Activated CD4-positive, alpha-beta T cell treated with anti-CD3 and anti-CD28 coated beads, Interleukin-2, amount 50 U/mL, for 1 hour (primary cell): ENCODE measurements at places on chromosomes 12 and 14.

- no peak for DNase-seq
Measured at GRCh38 chr14:29321646-29322045, 555.1 kb downstream of the FOXG1 start.

GRCh38 chr12:126369487-126370463 is 1304.5 kb downstream of the AACS start:
- DNase-seq, result no peak

DNA sequence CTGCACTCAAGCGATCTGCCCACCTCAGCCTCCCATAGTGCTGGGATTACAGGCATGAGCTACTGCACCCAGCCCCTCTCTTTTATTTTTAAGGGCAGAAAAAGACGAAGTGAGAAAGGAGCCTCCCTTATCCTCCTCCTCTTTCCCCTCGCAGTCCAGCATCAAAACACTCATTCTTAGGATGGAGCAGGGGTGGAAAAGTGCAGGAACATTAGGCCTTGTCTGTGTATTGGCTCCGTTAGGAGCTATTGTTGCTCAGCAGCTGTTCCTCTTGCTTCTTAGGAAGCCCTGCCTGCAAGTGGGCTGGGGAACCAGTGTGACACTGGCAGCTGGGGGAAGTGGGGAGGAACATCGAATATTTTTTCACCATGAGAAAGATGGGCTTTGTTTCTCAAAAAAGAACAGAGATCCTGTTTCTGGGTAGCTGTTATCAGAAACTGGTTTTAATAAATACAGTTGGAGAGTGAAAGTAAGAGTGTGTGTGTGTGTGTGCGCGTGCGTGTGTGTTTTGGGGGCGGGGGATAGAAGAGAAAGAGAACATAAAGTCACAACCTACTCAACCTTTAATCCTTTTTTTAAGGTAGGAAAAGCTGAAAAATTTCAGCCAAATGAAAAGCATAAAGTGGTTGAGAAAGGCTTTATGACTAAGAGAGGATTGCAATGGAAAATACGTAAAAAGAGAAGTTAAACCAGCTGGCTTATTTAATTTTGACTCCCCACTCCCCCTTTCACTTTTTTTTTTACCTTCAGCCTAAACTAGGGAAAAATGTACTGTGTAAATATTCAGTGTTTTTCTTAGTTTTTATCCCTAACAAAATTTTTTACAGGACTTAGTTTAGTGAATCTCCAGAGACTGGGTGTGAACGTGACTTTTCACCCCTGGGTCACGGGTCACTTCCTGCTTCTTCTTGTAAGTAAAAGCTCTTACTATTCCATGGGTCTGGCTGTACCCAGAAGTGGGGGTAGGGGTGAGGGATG is 197.2 kb upstream of the PLEKHG7 start:
- DNase-seq, result peak; percentile 41

DNA sequence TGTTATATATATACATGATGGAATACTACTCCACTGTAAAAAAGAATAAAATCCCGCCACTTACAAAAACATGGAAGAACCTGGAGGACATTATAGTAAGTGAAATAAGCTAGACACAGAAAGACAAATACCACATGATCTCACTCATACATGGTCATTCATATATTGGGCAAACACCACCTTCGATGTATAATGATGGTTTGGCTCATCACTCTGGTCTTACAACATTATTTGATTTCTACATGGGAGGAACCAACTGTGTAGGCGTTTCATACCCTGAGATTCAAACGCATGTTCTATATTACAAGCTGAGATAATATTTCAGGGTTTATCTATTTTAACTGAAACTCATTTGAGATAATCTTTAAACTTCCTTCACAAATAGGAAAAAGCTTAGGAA is 48.3 kb downstream of the ABCD2 start:
- no peak for DNase-seq

GRCh38 chr12:90428465-90428864 is 526.5 kb downstream of the CCER1 start:
- no peak for DNase-seq

- no peak for DNase-seq
Measured at GRCh38 chr14:73717711-73718417, 3.7 kb upstream of the PNMA1 start.

GRCh38 chr14:93972618-93973205 is 3.7 kb downstream of the ASB2 start:
- DNase-seq, result no peak

- no peak for DNase-seq
Measured at GRCh38 chr12:68342966-68343365, 10.8 kb upstream of the MDM1 start.

DNA sequence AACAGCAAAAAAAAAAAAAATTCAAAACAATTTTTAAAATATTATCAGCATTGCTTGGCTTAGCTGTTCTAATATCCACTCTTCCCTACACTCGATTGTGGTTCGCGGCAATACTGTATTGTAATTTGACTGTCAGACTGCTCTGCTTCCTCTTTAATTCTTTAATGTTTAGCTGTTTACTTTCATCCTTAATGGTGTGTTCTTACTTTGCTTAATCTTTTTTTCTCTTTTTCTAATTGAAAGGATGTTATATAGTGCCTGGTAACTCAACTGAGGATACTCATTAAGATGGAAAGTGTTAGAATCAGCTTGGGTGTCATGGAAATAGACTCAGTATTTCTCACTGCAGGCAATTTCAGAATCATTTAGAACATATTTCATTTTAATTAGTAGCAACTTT is 2.0 kb downstream of the ANO4 start:
- no peak for DNase-seq

- no peak for DNase-seq
Measured at GRCh38 chr14:84312551-84312950, 1217.4 kb upstream of the FLRT2 start.

DNA sequence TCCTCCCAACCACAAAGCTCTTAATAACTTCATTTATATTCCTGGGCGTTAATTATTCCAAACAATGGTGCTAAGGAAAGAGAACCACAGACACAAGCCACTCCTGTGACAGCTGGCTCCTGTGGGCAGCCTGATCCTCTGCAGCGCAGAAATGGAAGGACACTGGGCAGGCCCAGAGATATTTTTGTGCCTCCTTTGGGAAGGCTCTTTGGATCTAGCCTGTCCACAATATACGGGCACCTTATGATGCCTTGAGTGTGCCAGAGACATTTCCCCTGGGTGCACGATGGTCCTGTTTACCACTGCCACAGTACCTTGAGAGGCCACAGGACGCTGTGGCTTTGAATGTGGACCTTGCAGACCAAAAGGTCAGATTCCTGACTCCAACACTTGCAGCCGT is 2.1 kb downstream of the ASB2 start:
- no peak for DNase-seq

DNA sequence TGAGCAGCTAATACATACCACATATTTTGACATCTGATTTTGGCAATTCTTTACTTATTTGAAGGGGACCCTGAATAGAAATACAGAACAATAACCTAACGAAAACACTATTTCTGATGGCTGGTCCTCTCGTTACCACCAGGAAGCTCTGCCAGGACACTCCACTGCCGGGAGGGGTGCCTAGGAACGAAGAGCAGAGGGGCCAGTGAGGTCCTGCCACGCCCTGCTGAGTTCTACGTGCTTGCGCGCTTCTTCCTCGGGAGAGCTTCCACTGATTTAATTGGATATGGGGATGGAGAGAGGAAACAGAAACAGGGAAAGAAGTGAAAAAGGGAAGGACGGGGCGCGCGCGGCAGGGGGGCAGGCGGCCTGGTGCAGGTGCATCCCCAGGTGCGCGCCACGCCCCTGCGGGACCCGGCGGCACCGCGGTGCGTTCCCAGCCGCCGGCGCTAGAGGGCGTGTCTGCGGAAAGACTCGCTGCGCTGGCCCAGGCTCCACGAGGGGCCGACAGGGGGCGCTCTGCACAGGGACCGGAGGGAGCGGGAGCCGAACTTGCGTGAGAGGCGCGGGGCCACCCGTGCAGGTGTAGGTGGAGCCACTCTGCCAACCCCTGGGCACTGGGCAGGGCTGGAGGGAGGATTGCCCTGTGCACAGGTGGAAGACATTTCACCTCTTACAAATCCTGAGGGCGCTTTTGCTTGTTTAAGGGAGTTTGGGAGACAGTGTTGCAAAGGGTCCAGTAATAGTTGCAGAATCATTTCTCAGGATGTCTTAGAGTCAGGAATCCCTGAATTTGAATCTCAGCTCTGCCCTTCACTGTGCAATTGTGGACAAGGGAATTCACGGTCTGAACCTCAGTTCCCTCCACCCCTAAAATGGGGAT is 986.3 kb upstream of the TMEM132C start:
- DNase-seq, result peak; percentile 51

GRCh38 chr14:104433401-104434213 is 146.0 kb upstream of the C14orf180 start:
- no peak for DNase-seq

GRCh38 chr12:75655315-75655806 is 144.0 kb upstream of the KRR1 start:
- no peak for DNase-seq

DNA sequence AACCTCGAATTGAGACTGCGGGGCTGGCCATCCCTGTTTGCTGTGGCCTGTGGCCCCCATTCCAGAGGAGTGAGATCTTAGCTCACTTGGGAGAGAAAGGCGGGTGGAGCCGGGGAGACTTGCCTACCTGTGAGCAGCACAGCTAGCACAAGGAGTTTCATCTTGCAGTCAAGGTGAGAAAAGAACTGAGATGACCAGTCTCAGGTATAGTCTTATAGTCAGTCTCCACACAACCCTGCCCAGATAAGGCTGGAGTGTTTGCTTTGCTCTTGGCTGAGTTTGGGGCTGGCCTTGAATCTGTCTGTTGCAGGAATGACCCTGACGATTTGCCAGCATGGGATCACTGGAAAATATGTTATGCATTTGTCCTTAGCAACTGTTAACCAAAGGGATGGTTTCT is at the start of gene PLA2G1B:
TSS of gene PLA2G1B (minus strand) at position 187 of the 400 bp plus-strand sequence. CDS start at position 161, 26 bp downstream.
- no peak for DNase-seq

DNA sequence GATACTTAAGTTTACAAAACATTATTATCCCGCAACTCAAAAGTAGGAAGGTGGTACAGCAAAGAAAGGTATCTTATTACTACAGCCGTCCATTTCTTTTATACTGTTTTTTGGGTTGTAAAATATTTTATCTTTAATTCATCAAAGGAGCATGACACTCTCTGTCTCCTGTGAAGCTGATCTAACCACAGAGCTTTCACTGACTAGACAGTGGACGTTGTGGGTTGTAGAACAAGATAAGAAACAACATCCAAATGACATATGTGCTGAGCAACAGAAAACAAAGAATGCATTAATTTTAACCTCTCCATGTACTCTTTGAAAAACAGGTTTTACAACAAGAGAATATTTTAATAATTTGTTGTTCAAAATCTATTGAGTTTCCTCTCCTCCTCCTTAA is 195.9 kb upstream of the FBXO33 start:
- DNase-seq, result no peak

- DNase-seq, result no peak
Measured at GRCh38 chr12:120049426-120049825, 60.4 kb downstream of the BICDL1 start.

DNA sequence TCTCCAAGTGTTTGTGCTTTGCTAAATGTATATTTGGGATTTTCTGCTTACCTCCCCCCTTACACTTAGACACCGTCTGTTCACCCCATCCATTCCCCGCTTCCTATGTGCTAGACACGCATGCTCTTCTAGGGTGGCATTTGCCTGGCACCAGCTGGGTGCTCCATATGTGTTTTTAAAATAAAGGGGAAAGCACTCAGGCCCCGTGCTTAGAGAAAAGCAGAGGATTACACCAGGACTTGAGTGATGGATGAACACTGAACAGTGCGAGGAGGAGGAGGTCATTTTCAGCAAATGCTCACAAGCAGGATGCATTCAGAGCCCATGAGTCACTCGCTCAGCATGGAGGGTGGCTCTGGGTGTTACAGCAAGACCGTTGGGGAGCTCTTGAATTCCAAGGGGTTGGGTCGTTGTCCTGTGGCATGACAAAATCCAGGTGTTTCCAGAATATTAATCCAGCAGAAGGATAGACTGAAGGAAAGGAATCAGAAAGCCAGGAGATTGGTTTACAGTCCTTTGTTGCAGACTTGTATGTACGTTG is 2.9 kb upstream of the BDKRB1 start:
- DNase-seq, result no peak

GRCh38 chr12:52358575-52359350 is 8.5 kb downstream of the KRT85 start:
- no peak for DNase-seq

GRCh38 chr12:89383235-89384049 is 31.1 kb upstream of the DUSP6 start:
- no peak for DNase-seq

- no peak for DNase-seq
Measured at GRCh38 chr14:79967001-79967400, 244.3 kb downstream of the DIO2 start.

- DNase-seq, result no peak
Measured at GRCh38 chr12:40101747-40102146, 4.1 kb downstream of the SLC2A13 start.

- DNase-seq, result no peak
Measured at GRCh38 chr12:19244312-19244711, 114.8 kb downstream of the PLEKHA5 start.

- DNase-seq, result no peak
Measured at GRCh38 chr12:113586461-113586860, 114.8 kb upstream of the LHX5 start.

GRCh38 chr14:105197211-105197641 is 16.1 kb upstream of the NUDT14 start:
- DNase-seq, result no peak

DNA sequence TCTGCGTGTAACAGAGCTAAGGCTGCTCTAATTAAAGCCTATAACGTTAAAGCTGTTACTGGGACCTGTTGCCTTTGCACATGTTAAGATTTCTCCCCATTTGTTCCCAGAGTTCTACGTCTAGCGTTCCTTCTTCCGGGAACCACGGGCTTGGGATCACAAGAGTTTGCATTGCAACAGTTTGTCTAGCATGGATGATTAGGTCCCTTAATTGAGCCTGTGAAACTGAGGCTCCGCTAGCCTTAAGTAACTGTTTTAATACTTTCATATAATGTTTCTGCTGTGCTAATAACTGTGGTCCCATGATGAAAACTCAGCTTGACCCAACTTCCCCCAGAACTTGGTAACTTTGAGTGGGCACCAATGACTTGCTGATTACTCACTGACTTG is 16.7 kb upstream of the LYZ start:
- DNase-seq, result no peak

GRCh38 chr12:70247653-70248199 is 4.5 kb downstream of the CNOT2 start:
- no peak for DNase-seq

DNA sequence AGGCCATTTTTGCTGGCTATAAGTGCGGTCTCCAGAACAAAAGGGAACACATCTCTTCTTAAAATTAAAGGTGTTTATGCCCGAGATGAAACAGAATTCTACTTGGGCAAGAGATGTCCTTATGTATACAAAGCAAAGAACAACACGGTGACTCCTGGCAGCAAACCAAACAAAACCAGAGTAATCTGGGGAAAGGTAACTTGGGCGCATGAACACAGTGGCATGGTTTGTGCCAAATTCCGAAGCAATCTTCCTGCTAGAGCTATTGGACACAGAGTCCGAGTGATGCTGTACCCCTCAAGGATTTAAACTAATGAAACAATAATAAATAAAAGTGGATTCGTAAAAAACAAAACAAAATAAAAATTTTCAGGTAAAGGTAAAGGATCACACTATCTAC is 33.4 kb downstream of the PKP2 start:
- no peak for DNase-seq

GRCh38 chr14:92719890-92720323 is 28.5 kb downstream of the LGMN start:
- no peak for DNase-seq
